ENCODE measurements at places on chromosomes 2 and 18.

DNA sequence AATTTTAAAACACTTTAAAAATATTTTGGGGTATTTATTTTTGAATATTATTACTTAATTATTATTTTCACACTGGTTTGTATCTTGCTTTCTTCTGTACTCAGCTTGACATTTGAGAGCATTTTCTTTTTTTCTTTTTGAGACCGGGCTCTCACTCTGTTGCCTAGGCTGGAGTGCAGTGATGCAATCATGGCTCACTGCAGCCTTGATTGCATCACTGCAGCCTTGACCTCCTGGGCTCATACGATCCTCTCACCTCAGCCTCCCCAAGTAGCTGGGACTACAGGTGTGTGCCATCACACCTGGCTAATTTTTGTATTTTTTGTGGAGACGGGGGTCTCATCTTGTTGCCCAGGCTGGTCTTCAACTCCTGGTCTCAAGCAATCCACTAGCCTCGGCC is 79.9 kb upstream of the DLX2 start:
- DNase-seq: no peak

- no peak for DNase-seq
Measured at GRCh38 chr2:172865422-172865821, 129.8 kb downstream of the RAPGEF4 start.

DNA sequence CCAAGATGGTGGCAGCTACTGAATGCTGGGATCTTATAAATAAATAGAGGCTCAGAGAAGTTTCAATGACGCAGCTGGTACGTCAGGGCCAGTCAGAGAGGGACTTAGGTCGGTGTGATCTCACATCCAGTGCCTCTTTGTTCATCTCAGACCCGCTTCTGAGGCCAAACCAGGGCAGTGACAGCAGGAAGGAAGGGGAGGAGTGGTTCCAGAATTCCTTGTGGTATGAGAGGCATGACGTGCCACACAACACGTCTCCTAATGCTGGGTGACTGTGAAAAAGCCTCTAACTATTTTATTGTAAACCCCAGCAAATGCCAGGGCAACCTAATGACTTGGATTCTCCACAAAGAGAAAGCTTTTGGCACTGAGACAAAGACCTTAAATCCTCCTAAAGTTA is 423.3 kb downstream of the LPIN1 start:
- peak; percentile 15 for DNase-seq

- DNase-seq: no peak
Measured at GRCh38 chr2:10253596-10254372, 48.9 kb upstream of the HPCAL1 start.

DNA sequence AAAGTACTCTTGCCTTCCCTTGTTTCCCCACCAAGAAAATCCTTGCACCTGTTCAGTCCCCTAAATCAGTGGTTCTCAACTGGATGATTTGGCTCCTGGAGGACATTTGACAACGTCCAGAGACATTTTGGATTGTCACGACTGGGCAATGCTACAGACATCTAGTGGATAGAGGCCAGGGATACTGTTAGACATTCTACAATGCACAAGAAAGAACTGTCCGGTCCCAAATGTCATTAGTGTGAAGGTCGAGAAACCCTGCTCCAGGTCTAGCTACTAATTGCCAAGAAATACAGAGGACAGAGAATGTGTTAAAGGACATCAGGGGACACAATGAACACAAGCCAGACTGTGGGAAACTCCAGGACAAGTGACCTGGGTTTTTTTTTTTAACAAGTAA is 60.0 kb downstream of the LRP2 start:
- no peak for DNase-seq

DNA sequence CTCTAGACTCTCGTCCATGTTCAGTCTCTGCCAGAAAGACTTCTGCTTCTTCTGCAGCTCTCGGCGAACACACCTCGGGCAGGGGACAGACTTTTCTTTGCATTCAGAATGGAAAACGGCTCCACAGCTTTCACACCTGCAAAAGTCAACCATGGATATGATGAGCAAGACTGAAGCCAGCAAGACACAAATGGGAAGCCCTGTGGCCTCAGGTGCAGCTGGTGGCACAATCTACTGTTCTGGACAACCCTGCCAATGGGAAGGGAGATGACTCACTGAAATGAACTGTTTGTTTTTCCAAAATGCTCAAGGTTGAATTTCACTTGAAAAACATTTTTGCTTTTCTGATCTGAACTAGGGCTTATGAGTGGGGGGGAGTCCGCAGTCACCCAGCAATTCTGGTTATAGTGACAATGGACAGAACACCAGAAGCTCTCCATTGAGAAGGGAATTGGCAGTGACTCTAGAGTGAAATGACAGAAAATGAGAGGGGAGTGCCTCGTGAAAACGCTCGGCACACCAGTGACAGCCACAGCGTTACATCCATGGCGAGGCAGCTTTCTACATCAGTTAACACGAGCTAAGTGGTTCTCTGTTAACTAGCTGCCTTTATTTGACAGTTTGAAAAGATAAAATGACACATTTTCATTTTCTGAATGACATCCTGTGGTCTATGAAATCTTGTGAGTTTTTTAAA is 58.8 kb upstream of the FZD5 start:
- no peak for DNase-seq

DNA sequence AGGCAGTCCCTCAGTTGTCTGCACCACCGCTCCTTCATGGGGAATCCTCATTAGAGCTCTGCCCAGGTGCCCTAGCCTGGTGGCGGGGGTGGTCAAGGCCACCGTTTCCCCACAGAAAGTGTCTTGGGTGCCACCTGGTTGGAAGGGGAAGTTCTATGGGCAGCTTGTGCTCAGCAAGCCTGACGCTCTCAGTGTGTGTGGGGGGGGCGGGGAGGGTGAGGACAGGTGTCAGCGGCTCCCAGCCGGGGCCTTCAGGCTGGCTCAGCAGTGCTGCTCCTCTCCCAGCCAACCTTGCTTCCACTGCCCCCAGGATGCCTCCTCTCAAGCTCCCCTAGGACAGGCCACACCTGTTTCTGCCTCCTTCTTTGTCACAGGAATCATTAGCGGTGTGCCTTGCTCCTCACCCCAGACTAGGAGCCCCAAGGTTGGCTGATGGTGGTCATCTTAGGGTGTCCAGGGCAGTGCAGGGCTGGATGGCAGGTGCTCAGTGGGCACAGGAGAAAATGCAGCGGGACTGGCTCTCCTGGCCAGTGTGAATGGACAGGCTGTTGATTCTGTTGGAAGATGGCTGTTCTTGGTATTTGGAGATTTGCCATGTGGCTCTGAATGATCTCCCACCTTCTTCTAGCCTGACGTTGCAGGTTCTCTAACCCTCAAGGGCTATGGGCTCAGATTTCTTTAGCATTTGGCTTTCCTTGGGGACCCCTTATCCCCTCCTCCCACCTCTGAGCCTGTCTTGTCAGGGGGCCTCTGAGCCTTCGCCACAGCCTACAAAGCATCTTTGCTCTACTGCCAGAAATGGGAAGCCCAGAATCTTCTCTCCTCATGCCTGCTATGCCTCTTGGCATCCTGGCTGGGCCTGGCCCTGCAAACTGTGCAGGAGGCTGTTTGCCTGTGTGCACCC is 185.8 kb upstream of the HS6ST1 start:
- DNase-seq: no peak

- no peak for DNase-seq
Measured at GRCh38 chr2:136422512-136422911, 304.6 kb upstream of the CXCR4 start.

DNA sequence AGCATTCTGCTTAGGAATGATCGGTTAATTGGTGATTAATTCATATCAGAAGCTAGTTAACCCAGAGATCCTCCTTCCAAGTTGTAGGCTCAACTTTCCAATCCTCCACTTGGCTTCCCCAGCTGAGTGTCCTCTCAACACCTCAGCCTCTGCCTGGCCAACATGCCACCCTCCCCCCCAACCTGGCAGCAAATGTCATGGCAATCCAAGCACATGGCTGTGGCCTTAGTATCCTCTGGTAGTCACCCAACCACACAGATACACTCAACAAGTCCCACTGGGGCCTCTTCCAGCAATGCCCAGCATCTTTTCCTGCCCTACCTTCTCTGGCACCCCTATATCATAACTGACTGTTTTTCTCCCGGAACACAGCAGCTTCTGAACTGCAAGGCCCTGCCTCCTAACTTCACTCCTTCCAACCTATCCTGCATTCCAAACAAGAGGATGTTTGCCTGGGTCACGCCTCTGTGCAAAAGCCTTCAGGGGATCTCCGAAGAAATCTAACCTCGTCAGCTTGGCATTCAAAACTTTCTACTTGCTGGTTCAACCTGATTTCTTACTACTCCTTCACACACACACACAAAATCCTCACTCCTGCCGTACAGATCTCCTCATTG is 195.0 kb downstream of the CYP26B1 start:
- DNase-seq: no peak

DNA sequence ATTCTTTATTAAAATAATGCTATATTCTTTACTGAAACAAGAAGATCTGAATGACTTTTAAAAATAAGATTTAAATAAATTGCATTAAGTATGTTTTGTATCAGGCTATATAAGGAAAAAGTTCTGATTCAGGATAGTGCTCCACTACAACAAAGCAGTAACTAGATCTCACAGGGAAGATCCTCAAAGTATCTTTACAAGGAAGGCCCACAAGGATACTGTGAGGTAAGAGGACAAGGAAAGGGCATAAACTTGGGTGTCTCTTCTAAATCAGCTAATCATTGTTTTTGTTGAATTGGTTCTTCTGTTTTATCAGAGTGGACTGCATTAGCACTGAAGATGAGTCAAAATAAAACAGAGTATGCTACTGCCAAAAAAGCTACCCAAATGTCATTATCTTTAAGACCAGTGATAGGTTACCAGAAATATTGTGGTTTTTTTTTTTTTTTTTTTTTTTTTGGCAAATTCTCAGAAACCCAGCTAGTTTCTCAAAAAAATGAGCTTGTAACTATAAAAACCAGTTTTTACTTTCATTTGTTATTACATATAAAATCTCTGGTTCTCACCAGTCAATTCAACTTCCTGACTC is 160.9 kb downstream of the BAZ2B start:
- DNase-seq: no peak

DNA sequence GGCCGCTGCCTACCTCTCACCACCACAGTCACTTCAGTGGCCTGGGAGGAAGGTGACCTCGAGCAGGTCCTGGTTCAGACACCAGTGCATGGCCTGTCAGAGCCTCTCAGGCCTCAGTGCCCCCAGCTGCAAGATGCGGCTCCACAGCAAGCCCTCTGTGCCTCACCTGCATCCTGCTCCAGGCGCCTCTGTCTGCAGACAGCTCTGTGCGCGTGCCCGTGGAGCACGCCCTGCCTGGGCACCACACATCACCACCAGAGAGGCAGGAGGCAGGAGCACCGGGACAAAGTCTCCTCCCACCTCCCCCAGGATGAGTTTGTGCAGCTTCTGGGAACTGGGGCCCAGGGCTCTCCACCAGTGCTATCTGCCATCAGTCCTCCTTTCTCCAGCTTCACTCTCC is 98.7 kb downstream of the TFCP2L1 start:
- no peak for DNase-seq

DNA sequence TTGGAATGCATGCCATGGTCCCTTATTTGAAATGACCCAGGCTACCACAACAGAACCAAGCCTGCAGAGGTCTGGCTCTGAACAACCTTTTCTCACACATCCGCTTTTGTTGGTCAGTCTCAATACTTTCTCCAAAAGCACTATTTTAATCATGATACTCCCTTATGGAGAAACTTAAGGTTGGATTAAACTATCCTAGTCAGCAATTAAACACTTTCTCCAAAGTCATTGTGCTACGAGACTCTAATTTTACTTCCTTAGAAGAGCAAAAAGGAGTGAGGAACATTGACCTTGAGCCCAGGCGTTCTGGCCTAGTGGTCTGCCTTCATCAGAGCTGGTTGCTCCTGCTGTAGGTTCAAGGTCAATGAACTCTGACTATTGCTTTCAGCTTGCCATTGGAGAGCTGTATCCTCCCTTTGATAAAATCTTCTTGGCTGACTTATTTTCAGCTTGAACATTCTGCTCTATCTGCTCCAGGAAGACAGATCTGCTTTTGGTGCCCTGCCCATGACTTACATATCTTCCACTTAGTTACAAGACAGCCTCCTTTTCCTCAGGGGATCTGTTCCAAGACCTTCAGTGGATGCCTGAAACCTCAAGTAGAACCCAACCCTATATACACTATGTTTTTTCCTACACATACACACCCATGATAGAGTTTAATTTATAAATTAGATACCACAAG is 91.2 kb downstream of the NCKAP5 start:
- no peak for DNase-seq

DNA sequence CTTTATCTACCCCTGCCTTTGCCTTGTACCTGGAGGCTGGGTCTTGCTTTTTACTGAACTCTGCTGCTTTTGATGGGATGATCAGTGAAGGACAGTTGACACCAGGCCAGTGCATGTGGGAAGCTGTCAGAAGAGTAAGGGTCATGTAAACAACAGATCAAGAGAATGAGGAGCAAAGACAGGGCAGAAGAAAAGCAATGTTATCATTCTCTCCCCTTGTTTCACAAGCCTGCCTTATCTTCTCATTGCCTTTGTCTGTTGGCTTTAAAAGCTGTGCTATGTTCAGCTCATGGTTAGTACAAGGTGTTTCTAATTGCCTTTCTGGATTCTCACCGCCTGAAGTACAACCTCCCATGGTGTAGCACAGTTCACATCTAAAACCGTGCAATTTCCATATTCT is 27.6 kb downstream of the LYPD1 start:
- no peak for DNase-seq

GRCh38 chr2:58350484-58350883 is 109.4 kb upstream of the FANCL start:
- no peak for DNase-seq

DNA sequence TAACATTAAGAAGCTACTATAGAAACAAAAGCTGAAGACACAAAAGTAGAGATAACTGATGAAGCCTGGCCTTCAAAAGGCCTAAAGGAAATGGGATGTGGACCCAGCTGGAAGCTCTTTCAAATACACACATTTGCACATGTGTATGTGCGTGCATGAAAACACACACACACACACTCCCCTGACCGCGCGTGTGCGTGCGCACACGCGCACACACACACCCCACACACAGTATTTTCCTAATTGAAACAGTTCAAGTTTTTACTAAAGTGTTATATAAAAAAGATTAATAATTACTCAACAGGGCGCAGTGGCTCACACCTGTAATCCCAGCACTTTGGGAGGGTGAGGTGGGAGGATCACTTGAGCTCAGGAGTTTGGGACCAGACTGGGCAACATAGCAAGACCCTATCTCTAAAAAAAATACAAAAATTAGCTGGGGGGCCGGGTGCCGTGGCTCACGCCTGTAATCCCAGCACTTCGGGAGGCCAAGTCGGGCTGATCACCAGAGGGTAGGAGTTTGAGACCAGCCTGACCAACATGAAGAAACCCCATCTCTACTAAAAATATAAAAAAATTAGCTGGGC is 111.5 kb downstream of the PLEKHM3 start:
- DNase-seq: no peak

DNA sequence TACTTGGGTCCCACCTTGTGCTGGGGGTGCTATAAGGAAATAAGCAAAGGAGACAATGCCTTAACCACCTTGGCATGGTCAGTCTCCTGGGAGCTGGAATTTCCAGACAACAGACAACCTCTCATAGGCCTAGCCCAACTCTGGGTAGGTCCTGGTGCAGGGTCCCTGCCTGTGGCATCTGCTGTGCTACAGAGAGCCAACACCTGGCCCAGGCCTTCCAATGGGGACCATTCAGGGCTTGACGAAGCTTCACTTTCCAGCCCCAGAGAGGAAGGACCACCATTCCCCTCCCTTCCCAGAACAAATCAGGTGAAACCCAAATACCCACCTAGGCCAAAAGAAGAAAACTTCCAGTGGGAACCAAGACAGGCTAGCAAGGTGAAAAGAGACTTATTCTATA is 82.8 kb downstream of the SMAD7 start:
- DNase-seq: no peak

GRCh38 chr18:24475926-24476589 is 15.6 kb downstream of the HRH4 start:
- peak; percentile 8 for DNase-seq

GRCh38 chr2:101253013-101253702 is 472 bp downstream of the CNOT11 start:
- peak; percentile 77 for DNase-seq

Data from CD4-positive, alpha-beta T cell treated with Interleukin-2 at 100 ng/mL for 4 hours (primary cell).